Large intestine (tissue), 12 donors: ENCODE measurements at places on chromosomes 7 and 10. TPM values are rescaled to one million over a fixed set of nuclear protein-coding genes. Genes with fewer than 3 reads are reported as not detected.

The PDE6C gene
- polyA plus RNA-seq, result 0.55 TPM

The SPAM1 gene
- polyA plus RNA-seq, result 1.0 TPM

The STRIP2 gene
- 2.0 TPM for polyA plus RNA-seq

The GPR15LG gene
- polyA plus RNA-seq, result 1.4 TPM

The ASB13 gene
- polyA plus RNA-seq, result 29.9 TPM
